NCI-H1930 (cell line): ENCODE measurements at places on chromosomes 7 and 10.

GRCh38 chr7:4191525-4191924 lies 490.6 kb upstream of the FOXK1 start:
- no peak for DNase-seq

DNA sequence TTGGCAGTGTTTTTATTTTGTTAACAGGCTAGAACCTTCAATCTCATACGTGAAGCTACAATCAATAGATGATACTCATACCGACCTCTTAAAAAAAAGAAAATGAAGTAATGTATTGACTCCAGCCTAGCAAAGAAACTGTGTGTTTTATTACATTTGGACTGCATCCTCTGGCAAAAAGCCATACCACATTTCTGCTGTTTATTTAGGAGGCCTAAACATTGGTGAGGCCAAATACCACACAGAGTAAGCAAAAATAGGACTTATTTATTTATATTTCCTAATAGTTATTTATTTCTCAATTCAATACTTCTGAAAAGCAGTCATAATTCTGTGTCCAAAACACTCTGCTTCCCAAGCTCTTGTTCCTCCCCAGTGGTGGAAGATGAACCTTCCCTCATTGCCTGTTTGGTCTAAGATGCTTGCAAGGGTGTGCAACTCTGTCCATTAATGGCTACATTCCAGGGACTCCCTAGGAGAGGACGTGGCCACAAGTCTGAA lies 398.8 kb upstream of the KLF6 start:
- no peak for DNase-seq

GRCh38 chr10:13684806-13685482 lies 98.2 kb downstream of the PRPF18 start:
- DNase-seq, result no peak

GRCh38 chr10:4062751-4063150 lies 277.7 kb upstream of the KLF6 start:
- DNase-seq, result no peak

- DNase-seq, result no peak
These were observed 153.0 kb downstream of the PDE1C start for GRCh38 chr7:31917256-31917655.

DNA sequence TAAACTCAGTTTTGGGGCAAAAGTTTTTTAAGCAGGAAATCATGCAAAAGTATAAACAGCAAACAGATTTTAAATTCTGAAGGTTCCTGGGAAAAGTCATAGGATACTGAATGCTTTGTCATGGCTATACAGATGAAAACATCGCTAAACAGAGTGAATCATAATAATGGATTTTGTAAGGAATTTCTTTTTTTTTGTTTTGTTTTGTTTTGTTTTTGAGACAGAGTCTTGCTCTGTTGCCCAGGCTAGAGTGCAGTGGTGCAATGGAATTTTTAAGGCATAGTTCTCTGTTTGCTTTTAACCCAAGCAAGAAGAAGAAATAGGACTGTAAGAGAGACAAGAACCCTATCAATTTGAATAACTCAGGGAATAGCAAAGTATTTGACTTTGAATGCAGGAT lies 285.3 kb downstream of the NRG3 start:
- DNase-seq, result no peak

DNA sequence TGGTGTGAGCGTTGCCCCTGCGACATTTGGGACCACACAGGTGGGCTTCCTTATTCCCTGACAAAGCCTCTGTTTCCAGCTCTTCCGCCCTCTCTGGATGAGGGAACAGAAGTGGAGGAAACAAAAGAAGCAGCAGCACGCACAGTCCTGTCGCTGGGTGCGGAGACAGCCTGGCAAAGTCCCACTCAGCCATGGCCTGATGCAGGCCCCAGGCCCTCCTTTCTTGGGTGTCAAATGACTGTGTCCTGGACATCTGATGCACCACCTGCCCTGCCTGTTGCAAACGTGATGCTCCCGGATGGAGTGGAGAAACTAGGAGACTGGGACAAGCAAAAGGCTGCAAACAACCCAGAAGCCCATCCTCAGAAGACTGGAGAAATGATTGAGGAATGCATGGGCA lies 20.7 kb downstream of the ZMIZ2 start:
- no peak for DNase-seq

DNA sequence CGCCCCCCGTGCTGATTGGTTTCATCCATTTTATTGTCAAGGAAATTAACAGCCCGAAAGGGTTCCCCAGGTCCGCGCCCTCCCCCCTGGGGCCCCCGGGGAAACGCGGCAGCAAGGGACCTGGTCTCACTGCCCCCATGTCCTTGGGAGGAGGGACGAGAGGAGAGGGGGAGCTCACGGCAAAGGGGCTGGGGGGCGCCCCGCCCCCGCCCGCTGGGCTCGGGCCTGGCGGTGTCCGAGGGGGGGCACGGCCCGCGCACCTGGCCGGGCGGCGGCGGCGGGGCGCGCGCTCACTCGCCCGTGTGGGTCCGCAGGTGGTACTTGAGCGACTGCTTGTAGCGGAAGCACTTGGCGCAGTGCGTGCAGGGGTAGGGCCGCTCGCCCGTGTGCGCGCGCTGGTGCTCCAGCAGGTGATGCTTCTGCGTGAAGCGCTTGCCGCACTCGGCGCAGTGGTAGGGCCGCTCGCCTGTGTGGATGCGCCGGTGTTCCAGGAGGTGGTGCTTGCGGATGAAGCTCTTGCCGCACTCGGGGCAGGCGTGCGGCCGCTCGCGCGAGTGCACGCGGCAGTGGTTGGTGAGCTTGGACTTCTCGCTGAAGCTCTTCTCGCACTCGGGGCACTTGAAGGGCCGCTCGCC lies 29.3 kb downstream of the ZNF777 start:
- no peak for DNase-seq

DNA sequence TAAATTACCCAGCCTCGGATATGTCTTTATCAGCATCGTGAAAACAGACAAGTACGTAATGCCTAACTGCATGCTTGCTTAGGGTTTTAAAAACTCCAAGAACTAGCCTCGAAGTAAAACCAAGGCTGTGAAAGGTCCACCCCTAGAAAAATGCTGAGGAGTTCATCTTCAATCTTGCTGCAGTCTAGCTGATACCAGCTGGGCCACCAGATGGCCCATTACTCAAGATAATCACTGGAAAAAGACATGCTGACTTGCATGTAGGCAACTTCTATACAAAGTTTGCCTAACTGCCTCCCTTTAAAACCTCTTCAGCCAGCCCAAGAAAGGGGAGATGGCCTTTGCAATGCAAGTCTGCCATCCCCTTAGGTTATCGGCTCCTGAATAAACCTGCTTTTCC lies 614.1 kb downstream of the GALNT17 start:
- no peak for DNase-seq

GRCh38 chr10:95815701-95816240 lies 59.8 kb downstream of the ENTPD1 start:
- no peak for DNase-seq

DNA sequence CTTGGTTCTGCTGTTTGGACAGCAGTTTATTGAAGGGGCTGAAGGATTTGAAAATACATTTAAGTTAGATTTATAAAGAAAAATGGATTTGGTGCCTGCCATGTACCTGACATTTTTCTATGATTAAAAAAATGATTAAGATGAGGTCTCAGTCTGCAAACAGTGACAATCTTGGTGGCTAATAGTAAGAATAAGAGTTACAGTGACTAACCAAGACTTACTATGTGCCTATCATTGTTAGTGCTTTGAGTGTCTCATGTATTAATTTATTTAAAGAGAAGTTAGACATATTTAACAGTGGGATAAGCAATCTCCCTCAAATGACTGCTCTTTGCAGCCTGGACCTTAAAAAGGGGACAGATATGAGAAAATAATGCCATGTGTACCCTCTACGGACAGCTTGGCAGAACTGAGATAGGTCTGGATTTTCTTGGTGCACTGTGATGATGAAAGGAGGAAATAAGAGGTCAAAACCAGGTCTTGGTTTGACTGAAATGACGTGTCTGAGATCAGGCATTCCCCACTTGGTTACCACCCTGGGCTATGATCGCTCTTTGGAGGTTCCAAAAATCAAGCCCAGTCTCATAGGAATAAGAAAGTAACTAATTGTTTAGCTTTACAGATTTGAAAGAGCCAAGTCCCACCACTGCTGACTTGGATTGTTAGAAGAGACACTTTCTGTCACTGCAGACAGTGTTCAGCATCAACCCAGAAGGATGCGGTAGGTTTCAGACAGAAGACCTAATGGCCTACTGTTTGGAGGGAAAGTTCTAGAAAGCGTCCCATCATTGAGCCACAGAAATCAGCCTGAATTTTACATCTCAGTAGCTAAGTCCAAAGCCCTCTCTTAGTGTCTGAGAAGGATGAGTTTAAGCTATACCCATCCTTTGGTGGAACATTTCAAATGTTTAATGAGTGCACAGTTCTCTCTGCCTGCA lies 2.1 kb downstream of the CASP7 start:
- DNase-seq, result no peak

DNA sequence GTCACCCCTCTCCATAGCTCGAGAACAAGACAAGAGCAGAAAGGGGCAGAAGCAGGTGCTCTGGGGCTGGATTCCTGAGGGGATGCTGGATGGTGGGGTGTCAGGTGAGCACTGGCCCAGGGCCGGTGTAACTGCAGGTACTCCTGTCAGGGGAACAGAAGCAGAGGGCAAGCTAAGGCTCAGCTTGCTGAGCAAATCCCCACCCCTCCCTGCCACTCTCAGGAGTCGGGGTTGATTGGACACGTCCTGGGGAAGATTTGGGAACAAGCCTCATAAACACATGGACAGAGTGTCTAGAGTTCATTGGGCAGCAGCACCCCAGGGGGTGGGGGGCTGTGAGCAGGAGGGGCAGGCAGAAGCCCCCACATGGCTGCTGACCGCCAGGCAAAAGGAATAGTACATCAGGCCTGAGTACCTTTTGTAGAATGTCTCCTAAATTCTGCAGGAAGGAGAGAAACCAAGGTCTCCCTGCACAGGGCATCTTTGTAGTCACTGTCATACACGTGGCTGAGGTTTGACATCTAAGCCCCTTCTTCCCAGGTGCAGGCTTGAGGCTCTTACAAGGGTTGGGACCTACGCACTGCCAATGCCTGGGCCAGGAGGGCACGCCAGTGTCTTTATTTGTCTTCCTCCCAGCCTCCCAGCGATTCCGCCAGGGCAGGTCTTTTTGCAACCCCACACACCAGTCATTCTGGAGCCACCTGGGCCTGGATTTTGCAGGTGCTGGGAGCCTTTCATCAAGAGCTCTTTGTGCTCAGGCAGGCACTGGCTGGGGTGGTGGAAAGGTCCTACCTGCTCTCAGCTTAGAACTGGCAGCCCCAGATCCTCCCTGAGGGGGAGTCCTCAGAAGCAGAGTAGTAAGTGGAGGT lies 2.8 kb downstream of the CALML3 start:
- DNase-seq, result no peak

DNA sequence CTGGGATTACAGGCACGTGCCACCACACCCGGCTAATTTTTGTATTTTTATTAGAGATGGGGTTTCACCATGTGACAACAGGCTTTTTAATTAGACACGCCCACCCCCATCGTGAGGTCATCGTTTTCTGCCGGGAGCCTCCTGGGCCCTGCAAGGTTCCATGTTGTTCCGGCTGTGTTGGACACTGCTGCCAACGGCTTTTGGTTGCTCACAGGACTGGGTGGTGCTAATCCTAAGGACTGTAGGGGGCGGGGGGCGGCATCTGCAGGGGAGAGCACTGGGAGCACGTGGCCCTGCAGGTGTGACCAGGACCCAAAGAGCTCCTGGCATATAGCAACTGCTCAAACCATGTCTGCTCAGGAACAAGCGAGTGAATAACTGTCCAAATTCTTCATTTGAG lies 29.5 kb upstream of the INSIG1 start:
- DNase-seq, result no peak

DNA sequence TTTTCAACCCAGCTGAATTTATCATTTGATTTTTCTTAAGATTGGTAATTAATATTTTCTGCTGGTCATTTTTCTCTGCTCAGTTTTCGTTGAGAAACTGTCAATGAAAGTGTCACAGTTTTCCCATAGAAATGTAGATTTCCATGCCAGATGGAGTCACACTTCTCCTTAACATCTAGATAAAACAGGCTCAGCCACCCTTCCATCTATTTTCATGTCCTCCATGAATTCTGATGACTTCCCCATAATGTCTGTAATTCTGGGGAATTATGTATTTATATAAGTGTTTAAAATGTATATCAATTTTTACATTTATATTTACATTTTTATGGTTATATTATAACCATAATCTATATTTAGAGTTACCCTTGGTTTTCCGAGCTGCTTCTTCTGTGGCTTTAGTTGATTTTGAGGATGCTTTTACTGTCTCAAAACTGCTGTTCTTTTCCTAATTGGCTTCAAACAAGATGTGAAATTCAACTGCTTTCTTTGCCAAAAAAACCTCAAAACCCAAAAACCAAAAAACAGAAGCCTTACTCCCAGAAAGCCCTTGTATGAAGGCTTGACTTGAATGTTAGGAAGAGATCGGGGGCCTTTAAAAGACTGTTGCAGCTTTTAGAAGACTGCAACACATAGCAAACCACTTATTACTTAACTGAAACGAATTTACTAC lies 95.4 kb upstream of the CDCA7L start:
- no peak for DNase-seq

GRCh38 chr7:2191016-2191415 lies 41.7 kb downstream of the MAD1L1 start:
- no peak for DNase-seq

DNA sequence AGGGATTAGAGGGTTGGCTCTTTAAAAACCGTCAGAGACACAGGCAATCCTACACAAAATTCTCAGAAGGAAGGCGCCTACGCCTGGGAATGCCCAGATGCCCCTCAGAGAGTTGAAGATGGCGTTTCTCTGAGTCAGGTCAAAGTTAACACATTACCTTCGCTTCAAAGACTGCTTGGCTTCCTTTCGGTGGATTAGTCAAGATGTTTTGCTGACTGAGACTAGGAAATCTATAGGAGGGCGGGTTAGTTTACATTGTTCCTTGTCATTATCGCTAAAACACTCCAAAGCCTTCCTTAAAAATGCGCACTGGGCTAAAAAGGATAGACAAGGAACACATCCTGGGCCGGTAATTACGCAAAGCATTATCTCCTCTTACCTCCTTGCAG lies 995 bp upstream of the CFTR start:
- no peak for DNase-seq

GRCh38 chr7:4236389-4236788 lies 445.7 kb upstream of the FOXK1 start:
- no peak for DNase-seq

DNA sequence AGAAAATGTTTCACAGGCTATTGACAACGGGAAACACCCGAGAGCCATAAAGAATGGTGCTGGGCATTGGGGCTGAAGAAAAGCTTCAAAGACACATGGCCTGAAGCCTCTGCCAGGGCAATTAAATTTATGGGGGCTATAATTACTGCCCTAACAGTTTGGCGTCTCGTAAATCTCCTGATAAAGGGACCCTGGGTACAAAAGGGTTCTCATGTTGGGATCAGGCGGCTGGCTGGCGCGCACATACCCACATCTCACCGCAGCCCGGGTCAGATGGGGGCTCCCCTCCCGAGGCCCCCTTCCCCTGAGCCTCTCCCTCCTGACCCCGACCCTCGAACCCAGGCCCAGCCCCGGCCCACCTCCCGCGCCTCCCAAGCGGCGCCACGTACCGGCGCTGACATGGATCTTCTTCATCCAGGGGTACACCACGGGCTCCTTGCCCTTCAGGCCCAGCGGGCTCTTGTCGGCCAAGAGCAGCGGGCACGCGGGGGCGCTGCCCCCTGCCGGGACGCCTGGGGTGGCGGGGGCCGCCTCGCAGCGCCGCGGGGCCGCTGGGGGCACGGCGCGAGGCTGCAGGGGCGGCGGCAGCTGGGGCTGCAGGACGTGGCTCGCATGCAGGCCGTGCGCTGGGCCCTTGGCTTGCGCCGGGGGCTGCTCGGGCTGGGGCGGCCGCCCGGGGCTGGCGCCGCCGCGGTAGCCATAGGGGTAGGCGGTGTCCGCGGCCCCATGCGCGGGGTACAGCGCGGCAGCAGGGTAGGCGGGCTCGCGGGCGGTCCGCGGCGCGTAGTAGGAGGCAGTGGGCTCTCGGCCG lies 623 bp downstream of the HOXA4 start:
- no peak for DNase-seq
